Right ventricle myocardium inferior (tissue), 1 donor: ENCODE measurements at places on chromosomes 1 and 21.

DNA sequence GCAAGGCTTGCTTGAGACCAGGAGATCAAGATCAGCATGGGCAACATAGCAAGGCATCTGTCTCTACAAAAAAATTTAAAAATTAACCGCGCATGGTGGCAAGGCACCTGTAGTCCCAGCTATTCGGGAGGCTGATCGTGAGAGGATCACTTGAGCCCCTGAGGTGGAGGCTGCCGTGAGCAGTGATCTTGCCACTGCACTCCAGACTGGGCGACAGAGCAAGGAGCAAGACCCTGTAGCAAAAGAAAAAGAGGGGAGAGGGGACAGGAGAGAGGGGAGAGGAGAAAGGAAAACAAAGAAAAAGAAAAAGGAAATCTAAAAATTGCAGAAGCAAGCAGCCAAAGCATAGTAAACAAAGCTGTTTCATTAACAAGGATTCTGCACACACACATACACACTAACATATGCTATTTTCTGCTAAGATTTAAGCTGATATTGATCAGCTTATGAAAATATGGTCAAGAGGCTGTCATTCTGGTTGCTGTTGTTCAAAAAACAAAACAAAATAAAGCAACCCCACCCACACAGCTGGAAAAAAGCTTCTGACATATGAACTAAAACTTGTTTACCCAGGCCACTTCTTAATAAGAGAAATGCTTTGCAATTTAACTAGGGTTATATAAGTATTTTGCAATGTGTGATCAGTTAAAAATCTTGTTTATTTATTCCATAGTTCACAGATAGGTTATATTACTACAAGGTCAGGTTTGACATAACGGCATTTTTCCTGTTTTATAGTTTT lies 1.8 kb downstream of the ARNT start:
- DNase-seq = no peak

DNA sequence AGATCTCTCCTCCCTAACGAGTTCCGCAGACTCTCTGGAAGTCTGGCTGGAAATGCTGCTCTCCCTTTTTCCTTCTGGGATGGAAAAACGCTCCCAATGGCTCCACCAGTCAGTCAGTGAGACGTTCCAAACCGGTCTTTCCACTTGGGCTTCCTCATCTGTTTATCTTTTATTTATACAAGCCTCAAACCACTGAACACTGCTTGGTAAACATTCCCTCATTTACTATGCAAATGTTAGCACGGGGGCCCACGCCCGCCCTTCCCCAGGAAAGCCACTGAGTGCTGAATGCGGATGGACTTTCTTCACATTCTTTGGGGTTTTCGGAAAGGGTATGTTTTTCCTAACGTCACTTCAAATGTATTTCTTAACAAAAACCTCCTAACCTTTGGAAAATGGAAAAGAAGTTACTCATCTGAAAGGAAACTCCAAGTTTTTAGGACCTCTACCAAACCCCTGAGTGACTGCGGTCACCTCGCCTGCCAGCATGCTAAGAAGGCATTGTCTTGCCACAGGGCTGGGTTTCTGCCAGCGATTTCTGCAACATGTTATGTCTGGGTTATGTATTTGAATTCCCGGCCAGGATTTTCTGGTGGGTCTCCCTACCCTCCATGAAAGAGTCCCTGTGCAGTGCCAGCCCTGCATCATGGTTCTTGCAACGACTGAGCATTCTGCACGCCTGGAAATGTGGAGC lies 14.0 kb upstream of the UMODL1 start:
- peak; percentile 53 for DNase-seq

- DNase-seq = no peak
These were observed 3.5 kb downstream of the HAPLN2 start for GRCh38 chr1:156622581-156623297.

DNA sequence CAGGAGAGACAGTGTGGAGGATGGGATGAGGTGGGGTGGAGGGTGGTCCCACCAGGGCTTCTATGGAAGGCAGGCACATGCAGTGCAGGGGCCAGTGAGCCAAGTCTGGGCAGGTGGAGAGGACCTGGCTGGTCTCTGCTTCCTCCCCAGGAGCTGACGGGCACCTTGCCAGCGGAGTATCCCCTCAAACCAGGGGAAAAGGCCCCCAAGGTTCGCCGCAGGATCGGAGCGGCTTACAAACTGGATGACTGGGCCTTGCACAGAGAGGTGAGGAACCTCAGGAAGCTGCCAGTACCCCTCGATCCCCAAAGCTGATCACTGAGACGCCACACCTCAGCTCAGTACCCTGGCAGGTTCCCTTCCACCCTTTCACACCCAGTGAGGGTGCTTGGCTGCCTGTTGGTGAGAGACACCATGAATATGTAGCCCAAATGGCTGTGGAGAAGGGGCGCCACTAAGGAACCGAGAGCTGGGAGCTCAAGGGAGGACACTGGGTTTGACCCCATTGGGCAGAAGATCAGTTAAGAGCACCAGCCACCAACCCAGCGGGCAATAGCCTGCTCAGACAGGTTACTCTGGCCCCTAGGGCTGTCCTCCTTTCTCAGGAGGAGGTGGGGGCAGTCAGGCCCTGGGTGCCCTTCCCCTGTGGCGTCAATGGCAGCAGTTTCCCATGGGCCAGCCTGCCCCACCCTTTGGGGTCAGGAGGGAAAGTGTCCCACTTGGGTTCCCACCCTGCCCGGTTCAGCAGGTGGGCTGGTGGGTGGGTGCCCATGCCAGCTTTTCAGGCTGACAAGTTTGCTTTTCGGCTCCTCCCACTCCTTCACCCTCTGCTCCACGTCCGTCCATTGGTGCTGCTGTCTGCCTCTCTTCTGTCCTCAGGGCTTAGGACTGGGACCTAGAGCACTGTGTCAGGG lies 5.5 kb downstream of the INAVA start:
- no peak for DNase-seq

GRCh38 chr1:94081566-94082344 lies 39.2 kb downstream of the ABCA4 start:
- no peak for DNase-seq

DNA sequence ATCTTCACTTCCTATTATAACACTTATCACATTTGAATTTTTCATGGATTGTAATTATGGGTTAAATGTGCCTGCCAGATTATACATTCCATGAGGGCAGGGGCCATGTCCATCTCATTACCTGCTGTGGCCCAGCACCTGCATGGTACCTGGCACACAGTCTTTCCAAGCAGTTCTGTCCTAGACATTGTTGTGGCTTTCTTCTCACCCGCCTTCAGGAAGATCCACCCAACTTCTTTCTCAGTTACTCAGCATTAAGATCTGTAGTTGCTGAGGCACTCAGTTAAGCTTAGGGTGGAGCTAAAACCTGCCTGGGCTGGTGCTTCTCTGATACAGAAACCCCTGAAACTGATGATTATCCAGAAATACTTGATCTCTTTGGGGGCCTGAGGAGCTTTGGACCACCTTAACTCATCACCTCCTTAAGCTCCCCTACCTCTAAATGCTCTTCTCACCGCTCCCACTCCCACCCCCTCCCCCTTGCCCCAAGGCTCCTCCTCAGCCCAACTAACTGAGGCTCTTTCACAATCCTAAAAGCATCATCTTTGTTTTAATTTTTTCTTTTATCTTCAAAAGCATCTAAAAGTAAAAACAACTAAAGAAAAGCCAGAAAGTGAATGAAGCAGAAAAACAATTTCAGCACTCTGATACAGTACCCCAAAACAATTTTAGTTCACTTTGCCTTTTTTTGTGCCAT lies 190.6 kb downstream of the FGGY start:
- no peak for DNase-seq

- DNase-seq = no peak
These were observed 3.2 kb upstream of the SAMD11 start for GRCh38 chr1:920521-920920.

DNA sequence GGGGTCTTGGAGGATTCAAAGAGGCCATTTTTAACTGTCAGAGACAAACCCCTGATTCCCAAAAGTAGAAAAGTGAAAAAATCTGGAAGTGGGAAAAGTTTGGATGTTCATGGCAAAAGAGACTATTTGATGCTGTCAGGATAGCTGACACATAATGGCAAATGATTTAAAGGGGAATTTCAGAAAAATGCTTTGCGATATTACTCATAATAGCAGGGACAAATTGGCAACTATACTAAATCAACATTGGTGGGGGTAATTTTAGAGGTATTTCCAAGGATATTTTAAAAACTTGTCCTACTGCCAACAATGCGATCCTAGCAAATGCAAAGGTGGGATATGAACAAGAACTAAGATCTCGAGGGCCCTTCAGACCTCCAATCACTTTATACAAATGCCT lies 5.3 kb upstream of the GSTM4 start:
- no peak for DNase-seq

GRCh38 chr21:15627823-15628222 lies 102.0 kb upstream of the USP25 start:
- no peak for DNase-seq

DNA sequence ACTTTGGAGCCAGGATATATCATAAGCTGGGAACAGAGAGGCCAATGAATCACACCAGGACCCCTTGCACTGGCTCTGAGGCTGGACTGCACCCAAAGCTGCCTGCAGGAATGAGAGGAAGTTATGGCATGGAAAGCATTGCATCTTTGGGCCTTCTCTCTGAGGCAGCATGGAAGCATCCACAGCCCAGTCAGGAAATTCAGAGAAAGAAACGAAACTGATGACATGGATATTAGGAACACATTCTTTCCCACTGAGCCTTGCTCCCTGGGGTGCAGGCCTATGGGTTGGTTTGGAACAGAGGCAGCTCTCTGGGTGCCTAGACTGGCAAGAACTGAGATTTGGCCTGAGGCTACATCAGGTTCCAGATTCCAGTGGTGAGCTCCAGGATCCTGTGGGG lies 98.6 kb downstream of the NGF start:
- DNase-seq = no peak

DNA sequence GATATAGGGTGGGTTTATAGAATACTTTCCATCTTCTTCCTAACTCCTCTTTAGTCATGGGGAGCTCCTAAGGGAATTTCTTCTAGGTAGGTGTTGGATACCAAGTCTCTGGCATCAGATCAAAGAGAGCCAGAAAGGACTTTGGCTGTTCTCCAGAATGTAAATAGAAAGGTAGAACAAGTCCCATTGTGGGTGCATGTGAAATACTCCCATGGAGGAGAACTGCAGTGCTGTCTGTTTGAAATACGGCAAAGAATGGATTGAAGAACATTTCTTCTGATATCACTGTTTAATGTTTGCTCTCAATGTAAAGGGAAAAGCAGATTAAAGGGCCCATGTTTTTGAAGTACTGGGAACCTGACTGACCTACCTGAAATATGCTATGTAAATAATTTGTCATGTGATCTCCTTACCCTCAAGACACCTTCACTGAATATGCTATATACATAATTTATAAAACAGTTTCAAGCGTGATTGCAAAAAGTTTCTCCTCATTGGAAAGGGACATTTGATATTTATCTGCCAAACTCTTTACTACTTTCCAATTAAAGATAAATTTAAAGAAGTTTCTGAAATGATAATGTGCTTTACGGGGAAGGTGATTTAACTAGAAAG lies 65.9 kb downstream of the LAMC1 start:
- no peak for DNase-seq

DNA sequence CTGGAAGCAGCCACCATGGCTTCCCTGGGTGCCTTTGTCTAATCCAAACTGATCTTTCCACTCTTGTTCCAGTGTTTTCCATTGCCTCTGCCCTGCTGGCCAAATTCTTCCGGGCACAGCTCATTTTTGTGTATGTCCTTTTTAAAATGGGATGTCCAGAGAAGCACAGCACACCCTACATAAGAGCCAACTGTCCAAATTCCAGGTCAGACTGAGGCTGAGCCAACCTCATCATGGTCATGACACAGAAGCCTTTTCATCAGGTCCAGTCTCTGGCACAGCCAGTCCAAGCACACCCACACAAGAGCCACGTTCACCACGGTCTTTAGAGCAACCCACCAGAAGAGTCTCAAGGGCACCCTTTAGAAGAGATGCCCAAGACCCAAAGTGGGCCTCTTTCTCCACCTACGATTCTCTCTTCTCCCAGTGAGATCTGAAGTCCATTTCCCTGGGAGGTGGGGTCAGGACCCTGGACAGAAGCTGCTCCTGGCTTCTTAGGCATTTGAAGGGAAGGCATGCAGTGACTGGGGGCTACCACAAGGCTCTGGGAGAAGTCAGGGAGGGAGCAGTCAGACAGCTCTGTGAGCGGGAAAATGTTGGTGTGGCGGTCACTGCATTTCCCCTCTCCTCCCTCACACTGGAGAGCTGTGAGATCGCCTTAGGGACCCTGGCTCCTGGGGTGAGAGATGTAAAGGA lies 53.2 kb downstream of the SYT2 start:
- no peak for DNase-seq

DNA sequence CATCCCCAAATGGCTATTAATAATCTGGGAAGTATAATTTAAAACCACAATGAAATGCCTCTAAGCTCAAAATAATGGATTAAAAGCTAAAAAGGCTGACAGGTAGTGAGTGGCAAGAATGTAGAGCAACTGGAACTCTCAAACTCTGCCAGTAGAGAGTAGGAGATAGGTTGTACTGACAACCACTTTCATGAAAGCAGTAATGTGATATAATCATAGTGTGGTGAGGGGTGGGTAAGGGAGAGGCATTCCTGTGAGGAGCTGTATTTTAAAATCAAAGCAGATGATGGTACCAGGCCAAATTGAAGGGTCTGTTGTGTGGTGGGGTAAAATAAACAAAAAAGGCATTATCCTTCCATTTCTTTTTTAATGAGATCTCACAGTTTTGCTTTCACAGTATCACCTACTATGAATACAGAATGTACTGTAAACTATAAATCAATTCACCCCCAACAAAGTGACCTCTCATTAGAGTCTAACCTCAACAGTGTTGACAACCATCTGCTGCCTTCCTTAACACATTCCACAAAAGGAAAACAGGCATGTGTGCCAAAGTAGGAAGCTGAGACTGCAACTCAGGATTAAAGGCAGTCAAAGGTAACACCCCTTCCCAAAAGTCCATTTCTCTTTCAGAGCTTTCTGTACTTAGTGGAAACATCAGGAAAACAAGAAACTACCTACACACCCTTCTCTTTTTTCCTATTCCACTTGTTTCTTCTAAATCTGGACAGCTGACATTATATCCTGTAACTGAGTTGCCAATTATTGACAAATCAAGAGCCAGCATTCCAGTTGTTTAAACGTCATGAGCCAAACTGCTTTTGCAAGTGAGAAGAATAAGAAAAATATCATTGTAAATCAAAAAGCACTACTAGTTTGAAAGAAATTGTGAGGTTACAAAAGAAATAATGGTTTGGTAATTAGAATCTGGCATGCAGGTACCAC lies 130.8 kb downstream of the FAF1 start:
- DNase-seq = no peak

GRCh38 chr21:25568246-25568645 lies 39.0 kb downstream of the MRPL39 start:
- no peak for DNase-seq

- no peak for DNase-seq
These were observed 13.2 kb upstream of the CEP350 start for GRCh38 chr1:179941454-179941853.

DNA sequence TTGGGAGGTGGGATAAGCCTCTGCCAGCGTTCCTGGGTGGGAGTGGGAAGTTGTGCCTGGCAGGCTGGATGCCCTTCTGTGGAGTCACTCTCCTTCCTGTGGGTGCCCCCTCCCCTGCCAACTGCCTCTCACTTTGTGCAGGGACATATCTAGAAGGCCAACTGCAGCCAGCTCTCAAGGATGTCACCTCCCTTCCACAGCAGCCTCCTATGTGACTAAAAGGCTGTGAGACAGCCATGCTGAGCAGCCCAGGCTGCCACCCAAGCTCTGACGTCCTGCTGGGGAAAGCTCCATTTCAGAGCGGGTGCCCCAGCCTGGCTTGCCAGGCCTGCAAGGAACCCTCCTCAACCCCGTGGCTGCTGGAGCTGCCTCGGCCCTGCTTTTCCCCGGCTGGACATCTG lies 19.6 kb upstream of the SLC26A9 start:
- DNase-seq = no peak

- DNase-seq = peak; percentile 49
These were observed 25.6 kb downstream of the CDK18 start for GRCh38 chr1:205530116-205530515.
